ENCODE measurements at places on chromosomes 13 and 19.

DNA sequence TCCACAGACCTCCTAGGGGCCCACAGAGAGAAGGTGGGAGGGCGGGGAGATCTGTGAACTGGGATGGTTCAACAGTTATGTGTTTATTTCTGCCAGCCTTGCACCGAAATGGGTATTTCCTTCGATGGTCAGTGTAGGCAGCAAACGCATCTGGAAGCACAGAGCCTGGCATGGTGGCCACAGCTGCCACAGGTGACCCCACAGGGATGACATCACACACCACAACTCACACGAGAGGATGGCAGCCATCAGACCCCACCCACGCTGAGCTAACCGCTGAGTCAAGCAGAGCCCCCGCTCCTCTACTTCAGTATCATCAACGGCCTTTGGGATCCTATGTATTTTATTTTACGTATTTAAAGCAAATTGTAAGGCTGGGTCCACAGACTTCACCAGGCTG lies 37.4 kb downstream of the NAXD start:
- no peak for DNase-seq

GRCh38 chr19:44689290-44690130 lies 9.4 kb upstream of the CEACAM16 start:
- DNase-seq = peak; percentile 56

- no peak for DNase-seq
These were observed 763 bp upstream of the LRP3 start for GRCh38 chr19:33193269-33193864.

DNA sequence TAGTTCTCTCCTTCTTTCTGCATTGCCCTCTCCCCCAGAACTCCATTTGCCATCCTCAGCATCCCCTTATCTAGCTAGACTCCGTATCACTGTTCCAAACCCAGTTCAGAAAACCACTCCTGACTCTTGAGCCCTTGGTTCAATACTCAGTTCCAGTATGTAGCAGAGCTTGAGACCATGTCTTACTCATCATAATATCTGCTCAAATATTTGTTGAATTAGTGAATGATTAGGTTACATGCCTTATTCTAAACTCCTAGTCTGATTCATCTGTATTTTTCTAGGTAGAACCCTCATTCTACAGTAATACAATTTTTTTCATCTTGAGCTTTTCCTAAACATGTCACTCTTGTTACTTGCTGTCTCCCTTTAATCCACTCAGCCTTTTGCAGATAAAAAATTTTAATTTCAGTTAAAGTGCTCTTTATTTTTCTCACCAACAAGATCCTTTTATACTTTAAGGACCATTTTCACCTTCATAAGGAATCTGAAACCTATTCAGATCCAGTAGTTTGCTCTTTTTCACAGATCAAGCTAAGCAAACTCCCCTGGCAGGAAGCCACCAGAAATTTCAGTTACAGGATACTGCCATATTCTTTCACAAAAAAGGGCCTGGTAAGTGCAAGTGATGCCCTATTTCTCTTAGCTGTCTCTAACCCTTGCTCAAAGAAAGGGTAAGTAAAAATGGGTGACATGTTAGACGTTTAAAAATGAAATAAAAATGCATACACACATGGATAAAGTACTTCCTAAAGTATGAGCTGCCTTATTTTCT lies 23.1 kb upstream of the INTS6 start:
- no peak for DNase-seq

DNA sequence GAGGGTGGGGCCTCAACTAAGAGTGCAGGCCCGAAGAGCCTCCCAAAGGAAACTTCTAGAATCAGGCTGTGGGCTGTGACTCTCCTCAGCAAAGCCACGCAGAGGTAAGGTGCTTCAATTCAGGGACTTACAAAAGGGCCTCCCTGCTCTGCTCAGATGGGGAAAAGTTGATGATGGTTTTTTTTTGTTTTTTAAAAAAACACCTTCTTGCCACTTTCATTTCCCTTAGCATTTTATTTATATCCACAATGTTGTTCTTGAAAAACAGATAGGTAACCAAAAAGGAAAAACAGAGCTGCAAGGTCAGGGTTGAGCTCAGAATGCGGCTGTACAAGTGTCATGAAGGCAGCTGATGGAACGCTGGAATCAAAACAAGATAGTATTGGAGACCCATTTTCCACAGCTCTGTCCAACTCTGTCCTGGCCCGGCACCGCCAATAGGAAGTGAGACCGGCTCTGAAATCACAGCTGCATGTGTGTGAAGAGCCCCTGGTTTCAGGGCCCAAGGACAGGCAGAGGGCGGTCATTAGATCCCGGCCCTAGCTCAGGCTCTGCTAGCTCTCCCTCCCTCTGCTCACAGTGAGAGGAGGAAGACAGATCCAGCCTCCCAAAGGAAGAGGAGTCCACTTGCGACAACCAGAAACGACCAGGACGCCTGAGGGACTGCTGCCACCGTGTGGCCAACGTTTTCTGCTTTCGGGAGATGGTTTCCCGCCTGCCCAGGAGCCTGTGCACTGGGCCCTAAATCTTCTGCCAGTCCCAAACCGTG lies 58.3 kb downstream of the KLF2 start:
- DNase-seq = peak; percentile 81

- DNase-seq = no peak
These were observed 4.7 kb upstream of the GJB2 start for GRCh38 chr13:20197361-20197834.

- DNase-seq = no peak
These were observed 326.3 kb downstream of the DCLK1 start for GRCh38 chr13:35804901-35805300.

DNA sequence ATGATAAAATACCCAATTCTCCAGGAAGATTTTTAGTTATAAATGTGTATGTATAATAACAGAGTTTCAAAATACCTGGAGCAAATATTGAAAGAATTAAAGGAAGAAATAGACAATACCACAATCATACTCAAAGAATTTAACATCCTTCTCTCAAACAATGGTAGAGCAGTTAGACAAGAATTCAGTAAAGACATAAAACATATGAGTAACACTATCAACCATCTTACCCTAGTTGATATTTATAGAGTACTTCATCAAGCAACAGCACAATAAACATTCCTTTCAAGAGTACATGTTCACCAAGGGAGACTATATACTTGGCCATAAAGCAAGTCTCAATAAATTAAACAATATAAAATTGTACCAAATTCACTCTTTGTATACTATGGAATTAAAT lies 108.4 kb downstream of the DLEU7 start:
- DNase-seq = no peak
